HEK293T (cell line): ENCODE measurements at places on chromosomes 4 and X.

- peak; percentile 56 for DNase-seq
Observed at GRCh38 chr4:150010525-150011126, 67.6 kb upstream of the DCLK2 start.

GRCh38 chr4:2469192-2469984 is 482 bp downstream of the RNF4 start:
- peak; percentile 60 for DNase-seq

DNA sequence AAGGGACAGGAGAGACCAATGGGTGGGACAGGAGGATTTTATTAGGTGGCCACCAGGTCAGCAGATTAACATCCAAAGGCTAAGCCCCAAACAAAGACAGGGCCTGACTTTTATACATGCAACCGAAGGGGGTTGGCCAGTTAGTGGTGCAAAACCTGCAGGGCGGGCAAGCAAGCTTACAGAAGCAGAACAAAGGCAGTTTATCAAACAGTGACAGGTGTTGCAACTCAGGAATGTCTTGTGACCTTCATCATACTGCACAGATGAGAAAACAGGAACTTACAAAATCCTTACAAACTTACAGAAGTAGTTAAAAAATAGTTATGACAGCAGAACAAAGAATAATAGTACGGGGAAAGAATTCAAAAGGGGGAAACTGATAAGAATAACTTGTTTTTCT is 708.1 kb downstream of the GLUD2 start:
- no peak for DNase-seq

DNA sequence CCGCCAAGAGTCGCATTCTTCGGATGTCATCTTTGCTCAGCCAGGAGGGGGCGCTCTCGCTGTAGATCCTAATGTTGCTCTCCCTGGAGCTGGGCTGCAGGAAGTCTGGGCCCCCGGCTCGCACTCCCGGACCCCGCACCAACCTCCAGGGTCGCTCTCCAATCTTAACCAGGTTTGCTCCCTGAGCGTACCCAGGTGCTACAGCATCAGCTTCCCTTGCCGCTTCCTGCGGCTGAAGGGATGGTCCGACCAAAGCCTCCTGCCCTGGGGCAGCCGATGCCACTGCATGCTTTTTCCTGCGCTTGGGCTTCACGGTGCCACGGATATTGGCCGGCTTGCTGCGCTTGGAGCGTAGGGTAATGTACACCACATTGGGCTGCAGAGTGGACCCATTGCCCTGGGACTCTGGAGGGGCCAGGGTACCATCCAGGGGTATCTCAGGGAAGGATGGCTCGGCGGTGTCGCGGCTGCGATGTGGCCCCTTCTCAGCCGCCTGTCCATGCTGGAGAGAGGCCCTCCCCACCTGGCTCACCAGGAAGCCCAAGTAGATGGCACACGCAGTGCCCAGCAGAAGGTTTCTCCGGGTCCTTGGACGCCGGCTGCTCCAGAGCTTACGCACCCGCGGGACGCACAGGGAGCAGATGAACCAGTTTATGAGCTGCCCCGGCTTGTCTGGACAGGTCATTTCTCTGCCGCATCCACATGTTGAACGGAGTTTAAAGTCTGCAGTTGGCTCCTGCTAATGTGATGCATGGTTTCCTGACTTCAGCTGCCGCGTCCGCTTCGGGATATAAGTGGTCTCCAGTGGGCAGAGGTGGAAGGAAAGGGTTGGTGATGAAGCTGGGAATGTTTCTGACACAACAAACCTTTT is 1.9 kb downstream of the GASK1B start:
- no peak for DNase-seq

- DNase-seq, result no peak
Observed at GRCh38 chrX:138923805-138924204, 212.3 kb upstream of the FGF13 start.

DNA sequence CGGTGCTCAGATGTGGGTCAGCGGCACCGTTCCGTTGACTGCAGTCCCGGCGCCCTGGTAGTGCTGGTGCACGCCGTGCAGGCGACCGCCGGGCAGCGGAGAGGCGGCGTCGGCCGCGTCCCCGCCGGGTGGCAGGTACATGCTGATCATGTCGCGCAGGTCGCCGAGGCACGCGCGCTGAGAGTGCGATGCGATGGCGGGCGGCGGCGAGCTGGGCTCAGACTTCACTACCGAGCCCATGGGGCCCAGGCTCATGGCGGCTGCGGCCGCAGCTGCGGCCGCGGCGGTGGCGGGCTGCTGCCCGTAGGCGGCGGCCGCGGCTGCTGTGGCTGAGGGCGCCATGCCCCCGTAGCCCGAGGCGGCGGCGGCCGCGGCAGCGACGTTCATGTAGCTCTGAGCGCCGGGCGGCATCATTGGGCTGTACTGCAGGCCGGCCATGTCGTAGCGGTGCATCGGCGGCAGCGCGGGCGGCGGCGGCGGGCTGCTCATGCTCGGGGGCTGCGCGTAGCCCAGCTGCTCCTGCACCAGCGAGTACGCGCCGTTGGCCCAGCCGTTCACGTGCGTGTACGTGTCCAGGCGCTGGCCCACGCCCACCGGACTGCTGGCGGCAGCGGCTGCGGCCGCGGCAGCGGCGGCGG is 1.0 kb downstream of the SOX3 start:
- DNase-seq, result peak; percentile 37

DNA sequence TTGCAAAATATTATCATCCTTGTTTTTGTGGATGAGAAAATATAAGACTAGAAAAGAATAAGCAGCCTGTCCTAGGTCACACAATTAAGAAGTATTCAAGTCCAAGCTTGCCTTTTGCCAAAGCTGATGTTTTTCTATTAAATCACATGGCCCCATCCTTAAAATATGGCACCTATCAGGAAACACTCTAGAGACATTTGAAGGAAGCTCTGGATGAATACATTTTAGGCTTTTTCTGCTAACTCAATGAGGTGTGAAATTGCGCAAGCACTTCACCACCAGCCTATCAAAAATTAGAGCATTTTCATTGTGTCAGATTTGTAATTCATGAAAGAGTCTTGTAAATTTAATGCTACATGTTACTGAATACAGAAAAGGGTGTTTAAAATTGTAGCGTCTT is 251.1 kb upstream of the MAD2L1 start:
- DNase-seq, result no peak

DNA sequence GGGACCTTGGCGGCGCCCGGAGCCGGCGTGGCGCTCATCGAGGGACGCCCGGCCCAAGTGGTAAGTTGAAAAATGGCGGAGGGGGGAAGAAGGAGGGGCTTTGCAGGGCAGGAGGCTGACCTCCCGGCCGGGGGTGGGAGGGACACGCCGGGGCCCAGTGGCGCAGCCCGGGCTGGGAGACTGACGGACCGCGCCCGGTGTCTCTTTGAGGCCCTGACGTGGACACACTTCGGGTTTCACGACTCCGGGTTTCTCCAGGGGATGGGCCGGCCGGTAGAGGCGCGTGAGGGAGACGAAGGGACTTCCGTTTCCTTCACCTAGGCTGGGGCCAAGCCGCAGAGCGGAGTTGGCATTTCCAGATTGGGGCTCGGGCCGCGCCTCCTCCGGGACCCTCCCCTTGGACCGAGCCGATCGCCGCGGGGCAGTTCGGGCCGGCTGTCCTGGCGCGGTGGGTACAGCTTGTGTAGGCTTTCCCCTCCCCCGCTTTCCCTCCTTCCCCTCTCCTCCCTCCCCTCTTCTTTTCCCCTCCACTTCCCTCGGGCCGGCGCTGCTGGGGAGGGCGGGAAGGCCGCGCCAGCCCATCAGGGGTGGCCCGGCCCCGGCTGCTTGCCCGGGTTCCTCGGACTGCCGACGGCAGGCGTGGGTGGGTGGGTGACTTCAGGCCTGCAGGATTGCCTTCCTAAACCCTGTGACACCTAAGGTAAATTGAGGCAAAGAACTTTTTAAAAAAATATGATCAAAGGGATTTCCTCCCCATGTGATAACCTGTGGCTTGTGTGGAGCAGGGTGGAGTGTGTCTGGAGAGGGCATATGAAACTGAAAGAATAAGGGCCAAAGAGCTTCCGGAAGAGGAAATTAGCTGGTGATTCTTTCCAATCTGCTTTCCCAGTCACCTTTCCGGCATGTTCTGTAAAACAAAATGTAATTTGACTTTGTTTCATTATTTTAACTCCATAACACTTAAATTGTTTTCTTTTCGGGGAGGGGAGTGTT is at the start of gene XIAP:
TSS of gene XIAP (plus strand) at position 208 of the 993 bp plus-strand sequence. CDS start 25,610 bp downstream, outside the sequence.
- DNase-seq, result peak; percentile 86

GRCh38 chr4:76857074-76857409 is 40.9 kb downstream of the SOWAHB start:
- no peak for DNase-seq
